ENCODE measurements at places on chromosomes 7 and 10. TPM values are rescaled to one million over a fixed set of nuclear protein-coding genes. Genes with fewer than 3 reads are reported as not detected.

The GOT1 gene
- 44.0 TPM for total RNA-seq

The SPDYE5 gene
- not detected for total RNA-seq

The MARCHF5 gene
- 34.3 TPM for total RNA-seq

The CHAT gene
- not detected for total RNA-seq

The TAF6 gene
- 66.8 TPM for total RNA-seq

The GPRIN2 gene
- 29.9 TPM for total RNA-seq

The CALML5 gene
- total RNA-seq, result not detected

The TMEM236 gene
- total RNA-seq, result 0.07 TPM

The CYP2C9 gene
- total RNA-seq, result not detected

The FAM25A gene
- not detected for total RNA-seq

The ELFN1 gene
- total RNA-seq, result 0.35 TPM

The H2BK1 gene
- total RNA-seq, result not detected

The SH2D4B gene
- total RNA-seq, result not detected

The PDZD7 gene
- total RNA-seq, result 0.63 TPM

The SYT15 gene
- 3.0 TPM for total RNA-seq

The FANK1 gene
- total RNA-seq, result 3.0 TPM

The LRRC18 gene
- not detected for total RNA-seq

The NACAD gene
- total RNA-seq, result 0.29 TPM

The HTR5A gene
- total RNA-seq, result not detected

The GPR15LG gene
- not detected for total RNA-seq

The OR6B1 gene
- not detected for total RNA-seq

The TRPV5 gene
- total RNA-seq, result not detected

The SLC16A12 gene
- total RNA-seq, result not detected

The EGFR gene
- 111 TPM for total RNA-seq

The MICU1 gene
- 59.1 TPM for total RNA-seq
